Psoas muscle (tissue), 8 donors: ENCODE measurements at places on chromosomes 16 and 17. TPM values are rescaled to one million over a fixed set of nuclear protein-coding genes. Genes with fewer than 3 reads are reported as not detected.

Gene SLC12A3
- 0.06 TPM for total RNA-seq

Gene TAOK1
- 49.6 TPM for total RNA-seq

Gene ZFP3
- total RNA-seq, result 8.3 TPM

Gene PITPNM3
- 0.65 TPM for total RNA-seq

Gene TTLL6
- not detected for total RNA-seq

Gene HSF5
- total RNA-seq, result not detected

Gene TBC1D3L
- 10.6 TPM for total RNA-seq

Gene EVPL
- total RNA-seq, result 0.36 TPM

Gene CYGB
- 12.8 TPM for total RNA-seq

Gene CTF1
- 9.7 TPM for total RNA-seq

Gene HOXB8
- total RNA-seq, result not detected

Gene CD300H
- not detected for total RNA-seq

Gene MMP2
- 21.7 TPM for total RNA-seq

Gene CRISPLD2
- 24.0 TPM for total RNA-seq

Gene ACBD4
- total RNA-seq, result 3.9 TPM

Gene PLK1
- 0.90 TPM for total RNA-seq

Gene ZNF205
- total RNA-seq, result 4.1 TPM
